ENCODE measurements at places on chromosomes 6 and 20.
A peak's percentile ranks its signal among the peaks of the same experiment; 100 is the strongest.

DNA sequence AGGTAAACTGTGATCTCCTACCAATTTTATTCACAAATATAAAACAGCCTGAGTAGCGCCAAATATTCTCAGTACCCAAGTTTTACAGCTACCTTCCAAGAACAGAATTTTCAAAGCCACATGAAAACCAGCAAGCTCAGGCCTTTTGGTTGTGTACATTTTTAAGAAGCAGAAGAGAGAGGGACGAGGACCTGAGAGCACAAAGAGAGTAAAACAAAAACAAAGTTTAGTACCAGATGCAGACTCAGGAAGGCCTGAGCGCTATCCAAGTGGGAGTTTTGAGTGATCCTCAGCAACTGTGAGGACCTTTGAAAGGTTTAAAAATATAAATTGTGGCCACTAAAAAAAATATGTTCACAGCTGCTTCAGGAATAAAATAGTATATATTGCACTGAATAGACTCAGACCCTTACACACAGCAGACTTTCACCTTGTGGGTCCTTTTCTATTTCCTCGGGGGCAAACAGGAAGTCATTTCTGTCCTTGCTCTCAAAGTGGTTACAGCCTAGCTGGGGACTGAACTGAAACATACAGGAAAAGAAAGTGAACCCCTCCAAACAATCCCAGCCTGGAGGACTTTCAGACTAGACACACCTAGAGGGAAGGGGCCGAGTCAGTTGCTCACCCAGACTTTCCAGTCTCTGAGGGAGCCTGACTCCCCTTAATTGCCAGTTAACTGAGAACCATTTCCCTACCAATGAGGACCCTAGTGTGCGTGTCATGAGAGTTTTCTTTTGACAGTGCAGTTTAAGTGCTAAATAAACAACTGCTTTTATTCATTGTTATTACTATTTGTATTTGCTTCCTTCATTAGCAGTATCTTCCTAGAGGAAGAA lies 48.5 kb upstream of the NT5E start:
- no peak for DNase-seq

DNA sequence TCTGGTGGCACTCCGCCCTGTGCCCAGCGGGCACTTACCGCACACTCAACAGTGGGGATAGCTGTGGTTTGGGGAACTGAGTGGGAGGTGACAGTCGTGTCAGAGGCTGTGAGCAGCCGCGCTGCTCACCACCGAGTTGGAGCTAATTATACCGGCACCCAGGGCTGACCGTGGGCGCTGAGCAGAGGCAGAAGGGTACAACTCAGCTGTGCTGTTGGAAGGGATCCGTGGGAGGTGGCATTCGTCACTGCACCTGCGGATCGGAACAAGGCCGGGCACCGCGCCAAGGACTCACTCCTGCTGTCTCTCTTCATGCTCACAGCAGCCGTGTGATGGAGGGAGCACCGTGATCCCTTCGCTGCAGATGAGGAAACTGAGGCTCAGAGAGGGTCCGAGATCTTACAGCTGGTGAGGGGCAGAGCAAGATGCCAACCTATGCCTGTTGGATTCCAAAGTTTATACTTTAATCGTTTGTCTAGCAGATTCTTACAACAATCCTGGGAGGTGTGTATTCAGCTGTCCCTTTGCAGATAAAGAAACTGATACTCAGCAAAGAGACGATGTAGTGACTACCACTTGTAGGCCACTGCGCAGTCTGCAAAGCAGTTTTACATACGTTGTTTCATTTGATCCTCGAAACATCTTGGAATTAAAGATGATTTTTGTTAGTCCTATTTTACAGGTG lies 713 bp upstream of the ELMO2 start:
- DNase-seq, result peak; percentile 70

- DNase-seq, result no peak
These were observed 9.7 kb upstream of the IBTK start for GRCh38 chr6:82257088-82257774.

DNA sequence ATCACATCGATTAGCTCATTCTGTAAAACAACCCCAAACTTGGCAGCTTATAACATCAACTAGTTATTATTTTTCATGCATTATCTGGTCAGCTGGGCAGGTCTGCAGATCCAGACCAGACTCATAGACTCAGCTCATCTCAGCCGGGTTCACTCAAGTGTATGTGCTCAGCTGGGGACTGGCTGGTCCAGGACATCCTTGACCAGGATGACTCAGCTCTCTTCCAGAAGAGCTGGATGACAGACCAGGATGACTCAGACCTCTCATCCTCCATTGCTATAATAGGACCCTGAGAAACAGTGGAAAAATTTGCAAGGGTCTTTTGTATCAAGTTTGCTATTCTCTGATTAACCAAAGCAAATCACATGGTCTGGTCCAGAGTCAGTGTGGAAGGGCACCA lies 312.5 kb upstream of the PLCB4 start:
- peak; percentile 98 for DNase-seq

- peak; percentile 26 for DNase-seq
These were observed 83.5 kb downstream of the SCML4 start for GRCh38 chr6:107740496-107741190.

DNA sequence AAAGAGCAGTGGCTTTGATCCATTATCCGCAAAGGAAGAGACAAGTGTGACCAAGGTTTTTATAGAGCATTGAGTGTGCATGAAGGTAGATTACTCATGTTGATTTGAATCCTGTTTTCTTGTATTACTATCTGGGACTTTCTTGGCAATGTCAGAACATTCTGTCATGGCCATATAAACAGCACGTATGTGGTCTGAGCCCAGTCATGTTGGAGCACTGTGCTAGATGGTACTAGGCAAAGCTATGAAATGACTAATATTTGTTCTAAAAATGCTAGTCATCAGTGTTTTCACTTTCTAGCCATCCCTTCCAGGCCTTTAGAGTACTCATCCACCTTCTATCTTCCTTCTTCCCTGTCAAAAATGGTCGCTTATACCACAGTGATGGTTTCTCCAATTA lies 278.6 kb upstream of the FLRT3 start:
- DNase-seq, result no peak

GRCh38 chr20:6282642-6283041 lies 159.8 kb upstream of the FERMT1 start:
- DNase-seq, result no peak

GRCh38 chr20:47126709-47127108 lies 229.8 kb downstream of the ZMYND8 start:
- DNase-seq, result peak; percentile 74

DNA sequence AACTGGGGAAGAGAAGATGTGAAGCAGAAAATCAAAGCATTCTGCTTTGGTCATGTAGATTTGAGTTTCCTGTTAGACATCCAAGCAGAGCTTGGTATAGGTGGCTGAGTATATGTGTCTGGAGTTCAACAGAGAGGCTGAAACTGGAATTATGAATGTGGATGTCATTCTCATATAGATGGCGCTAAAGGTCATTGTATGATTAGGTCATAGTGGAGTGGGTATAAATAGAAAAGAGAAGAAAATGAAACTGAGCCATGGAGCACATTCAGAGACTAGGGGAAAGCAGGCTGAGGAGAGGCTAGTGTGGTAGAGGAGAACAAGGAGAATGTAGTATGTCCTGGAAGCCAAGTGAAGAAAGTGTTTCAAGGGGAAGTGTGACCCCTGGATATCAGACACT lies 295.6 kb upstream of the PLN start:
- no peak for DNase-seq

DNA sequence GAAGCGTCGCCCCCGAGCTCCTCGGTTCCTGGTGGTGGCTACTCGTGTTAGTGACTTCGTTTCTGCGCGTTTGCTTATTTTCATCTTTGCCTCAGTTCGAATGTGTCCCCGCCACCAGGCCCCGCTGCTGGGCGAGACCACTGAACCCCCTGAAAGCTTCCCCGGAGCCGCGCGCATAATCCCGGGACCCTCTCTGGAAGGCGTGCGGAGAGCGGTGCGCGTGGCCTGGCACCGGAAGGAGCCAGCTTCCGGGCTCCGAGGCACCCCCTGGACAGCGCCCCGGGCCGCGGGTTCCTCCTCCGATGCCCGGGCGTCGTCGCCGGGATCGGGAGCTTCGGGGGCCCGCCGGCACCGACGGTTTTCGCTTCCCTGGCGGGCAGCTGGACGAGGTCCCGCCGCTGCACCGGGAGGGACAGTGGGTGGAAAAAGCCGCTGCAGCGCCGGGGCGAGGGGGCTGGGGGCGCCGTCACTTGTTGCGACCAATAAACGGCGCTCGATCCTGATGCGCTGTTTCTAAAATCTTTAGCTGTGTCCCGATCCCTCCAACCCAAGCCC lies 643 bp upstream of the SLC35D3 start:
- peak; percentile 49 for DNase-seq

- peak; percentile 90 for DNase-seq
These were observed 24.3 kb downstream of the AKAP7 start for GRCh38 chr6:131159578-131159977.

DNA sequence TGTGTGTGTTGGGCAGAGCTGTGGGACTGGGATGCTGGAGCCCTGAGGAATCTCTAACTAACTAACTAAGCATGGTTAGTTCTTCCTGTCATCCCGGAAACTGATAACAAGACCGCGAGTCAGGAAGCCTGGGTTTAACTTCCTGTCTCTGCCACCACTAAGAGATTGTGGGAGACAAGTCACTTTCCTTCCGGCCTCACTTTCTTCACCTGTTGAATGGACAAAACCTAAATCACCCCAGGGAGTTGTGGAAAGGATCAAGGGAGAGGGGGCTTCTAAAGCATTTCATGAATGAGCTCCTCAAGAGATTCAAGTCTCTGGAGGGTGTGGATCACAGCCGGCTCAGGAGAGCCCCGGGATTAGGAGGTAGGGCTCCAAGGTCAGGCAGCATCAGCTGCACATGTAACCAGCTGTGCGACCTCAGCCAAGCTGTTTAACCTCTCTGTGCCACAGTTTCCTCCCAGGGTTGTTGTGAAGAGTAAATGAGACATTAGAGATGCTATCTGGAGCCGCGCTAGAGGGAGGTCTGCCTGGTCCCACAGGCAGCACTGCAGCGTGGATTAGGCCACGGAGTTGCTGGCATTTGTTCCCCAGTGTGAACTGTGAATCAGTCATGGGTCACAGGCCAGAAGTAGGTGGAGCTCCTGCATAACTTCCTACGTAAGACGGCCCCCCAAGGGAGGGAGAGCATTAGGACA lies 105.1 kb downstream of the TOX2 start:
- peak; percentile 40 for DNase-seq

DNA sequence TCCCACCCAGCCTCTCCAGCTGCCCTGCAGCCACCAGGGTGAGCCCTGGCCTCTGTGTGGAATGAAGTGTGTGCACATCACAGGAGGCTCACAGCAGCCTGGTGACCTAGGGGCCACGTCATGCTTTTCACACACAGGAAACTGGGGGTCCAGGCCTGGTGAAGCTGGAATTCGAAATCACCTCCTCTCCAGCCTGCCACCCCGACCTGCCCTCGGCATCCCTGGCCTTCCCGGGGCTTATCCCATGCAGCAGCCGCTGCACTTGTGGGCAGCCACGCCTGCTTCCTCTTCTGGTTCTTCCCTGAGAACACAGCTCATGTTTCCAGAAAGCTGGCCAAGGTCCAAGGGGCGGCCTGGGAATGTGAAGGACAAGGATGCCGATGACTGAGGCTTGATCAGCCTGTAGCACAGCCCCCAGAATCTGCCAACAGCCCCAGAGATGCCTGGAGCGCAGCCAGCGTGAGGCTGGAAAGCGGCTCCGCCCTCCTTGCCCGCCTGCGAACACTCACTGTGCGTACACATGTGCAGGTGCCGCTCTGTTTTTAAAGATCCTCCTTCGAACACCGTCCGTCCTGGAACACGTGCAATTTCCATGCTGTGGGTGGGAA lies 4.2 kb upstream of the NTSR1 start:
- DNase-seq, result peak; percentile 92

DNA sequence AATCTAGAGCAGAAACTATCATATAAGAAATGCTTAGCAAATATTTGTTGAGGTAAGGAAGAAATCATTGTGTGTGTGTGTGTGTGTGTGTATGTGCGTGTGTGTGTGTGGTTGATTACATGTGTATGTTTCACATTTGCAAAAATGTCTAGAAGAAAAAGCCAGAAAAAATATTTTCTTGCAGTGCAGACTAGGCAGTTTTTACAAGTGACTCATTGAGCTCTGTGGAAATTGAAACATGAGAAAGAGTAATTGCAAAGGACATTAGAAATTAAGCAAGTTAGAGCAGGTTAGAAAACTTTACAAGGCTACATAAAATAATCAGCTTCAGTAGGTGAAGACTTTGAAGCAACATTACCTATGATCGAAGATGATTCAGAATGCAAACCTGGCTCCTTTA lies 669.0 kb upstream of the EYS start:
- DNase-seq, result peak; percentile 1

GRCh38 chr20:57163041-57163440 lies 103.4 kb downstream of the BMP7 start:
- DNase-seq, result no peak

DNA sequence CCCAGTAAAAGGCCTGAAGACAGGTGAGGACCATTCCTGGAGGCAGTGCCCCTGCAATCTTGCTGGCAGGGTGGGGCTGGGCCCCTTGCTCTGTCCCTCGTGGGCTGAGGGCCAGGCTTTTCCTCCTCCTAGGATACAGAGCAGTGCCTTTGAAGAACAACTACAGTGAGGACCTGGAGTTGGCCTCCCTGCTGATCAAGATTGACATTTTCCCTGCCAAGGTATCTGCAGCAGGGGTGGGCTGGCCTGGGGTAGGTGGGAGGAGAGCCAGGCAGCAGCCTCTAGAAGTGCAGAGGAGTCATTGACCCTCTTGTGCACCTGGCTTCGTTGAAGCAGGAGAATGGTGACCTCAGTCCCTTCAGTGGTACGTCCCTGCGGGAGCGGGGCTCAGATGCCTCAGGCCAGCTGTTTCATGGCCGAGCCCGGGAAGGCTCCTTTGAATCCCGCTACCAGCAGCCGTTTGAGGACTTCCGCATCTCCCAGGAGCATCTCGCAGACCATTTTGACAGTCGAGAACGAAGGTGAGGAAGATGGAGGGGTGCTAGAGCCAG lies 36.5 kb downstream of the PLCG1 start:
- no peak for DNase-seq

DNA sequence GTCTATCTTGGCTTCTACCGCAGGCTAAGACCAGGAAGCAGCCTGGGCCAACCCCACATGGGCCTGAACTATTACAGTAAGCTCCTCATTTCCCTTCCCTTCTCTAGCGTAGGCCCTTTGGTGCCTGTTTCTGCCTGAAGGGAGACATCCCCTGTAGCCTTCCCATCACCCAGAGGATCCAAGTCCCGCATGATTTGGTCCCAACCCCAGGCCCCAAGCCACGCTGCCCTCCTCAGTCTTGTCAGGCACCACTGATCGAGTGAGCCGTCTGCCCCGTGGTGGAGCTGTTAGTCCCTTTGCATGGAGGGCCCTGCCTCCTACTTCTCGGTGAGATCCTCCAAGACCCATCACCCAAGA lies 46.4 kb downstream of the EBF4 start:
- no peak for DNase-seq

- peak; percentile 20 for DNase-seq
These were observed 129.3 kb upstream of the PDE7B start for GRCh38 chr6:135722190-135722589.

- no peak for DNase-seq
These were observed 39.5 kb downstream of the ASXL1 start for GRCh38 chr20:32397567-32398084.

GRCh38 chr6:70241031-70241430 lies 61.9 kb downstream of the COL9A1 start:
- no peak for DNase-seq

GRCh38 chr6:106829451-106829850 lies 145.1 kb downstream of the CD24 start:
- DNase-seq, result no peak
